ENCODE measurements at places on chromosomes 11 and 22. TPM values are rescaled to one million over a fixed set of nuclear protein-coding genes. Genes with fewer than 3 reads are reported as not detected.

- DNase-seq: no peak
Measured at GRCh38 chr22:46646531-46647215, 26.5 kb downstream of the GRAMD4 start.

DNA sequence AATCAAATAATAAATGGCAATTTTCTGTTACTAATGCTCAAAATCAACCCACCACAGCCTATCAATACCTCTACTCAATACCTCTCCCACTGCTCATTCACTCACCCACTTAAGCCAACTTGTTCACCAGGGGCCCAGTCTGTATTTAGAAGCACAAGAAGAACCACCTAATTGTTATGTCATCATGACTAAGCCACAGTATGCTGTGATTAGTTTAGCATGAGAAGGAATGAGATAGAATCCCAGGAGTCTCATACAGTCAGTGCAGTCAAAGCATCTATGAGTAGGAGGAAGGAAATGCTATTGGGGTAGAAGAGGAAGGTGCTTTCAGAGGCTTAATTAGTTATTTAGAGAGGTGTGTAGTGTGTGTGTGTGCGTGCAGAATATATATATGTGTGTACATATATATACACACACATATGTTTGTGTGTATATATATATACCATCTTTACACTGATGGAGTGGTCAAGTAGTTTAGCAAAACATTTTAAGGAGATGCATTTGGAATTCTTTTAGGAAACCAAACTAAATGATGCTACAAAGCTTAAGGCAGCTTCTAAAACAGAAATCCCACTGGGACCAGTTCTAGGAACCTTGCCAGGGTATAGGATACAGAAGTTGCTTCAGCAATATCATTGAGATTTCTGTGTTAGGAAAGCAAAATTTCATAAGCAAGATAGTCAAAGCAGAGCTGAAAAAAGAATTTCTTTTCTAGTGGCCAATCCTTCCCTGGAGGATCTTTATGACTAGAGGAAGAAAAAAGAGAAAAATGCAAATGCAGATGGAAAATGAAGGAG lies 27.5 kb downstream of the KCNA4 start:
- no peak for DNase-seq

The ASPHD2 gene
- total RNA-seq: 0.50 TPM

The KCNA4 gene
- 45.7 TPM for total RNA-seq

The BIK gene
- 1.8 TPM for total RNA-seq

Data from adrenal gland (tissue), 19 donors.